ENCODE measurements at places on chromosomes 16 and 17.

DNA sequence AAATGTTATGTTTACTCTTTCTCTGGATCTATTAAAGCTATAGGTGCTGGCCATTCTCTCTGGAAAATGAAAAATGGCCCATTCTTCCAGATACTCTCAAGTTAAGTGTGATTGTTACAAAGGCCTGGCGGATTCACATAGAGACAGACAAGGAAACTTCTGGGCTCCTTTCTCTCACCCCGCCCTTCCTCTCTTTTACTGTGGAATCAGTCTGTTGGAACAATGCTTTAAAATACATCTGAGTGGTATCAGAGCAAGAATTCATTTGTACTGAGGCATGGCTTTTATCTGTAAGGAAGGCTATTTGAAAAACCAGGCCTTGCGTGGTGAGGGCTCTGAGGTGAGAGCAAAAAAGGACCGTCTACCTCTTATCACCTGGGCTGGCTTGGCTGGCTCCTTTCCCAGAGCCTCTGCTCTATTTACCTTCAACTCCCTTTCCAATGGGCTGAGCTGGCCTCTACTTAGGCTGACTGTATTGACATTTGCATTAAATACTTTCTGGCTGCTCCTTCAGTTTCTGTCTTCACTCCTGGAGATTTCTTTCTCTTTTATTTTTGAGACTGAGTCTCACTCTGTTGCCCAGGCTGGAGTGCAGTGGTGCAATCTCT is 274.0 kb downstream of the PHKB start:
- DNase-seq: no peak

DNA sequence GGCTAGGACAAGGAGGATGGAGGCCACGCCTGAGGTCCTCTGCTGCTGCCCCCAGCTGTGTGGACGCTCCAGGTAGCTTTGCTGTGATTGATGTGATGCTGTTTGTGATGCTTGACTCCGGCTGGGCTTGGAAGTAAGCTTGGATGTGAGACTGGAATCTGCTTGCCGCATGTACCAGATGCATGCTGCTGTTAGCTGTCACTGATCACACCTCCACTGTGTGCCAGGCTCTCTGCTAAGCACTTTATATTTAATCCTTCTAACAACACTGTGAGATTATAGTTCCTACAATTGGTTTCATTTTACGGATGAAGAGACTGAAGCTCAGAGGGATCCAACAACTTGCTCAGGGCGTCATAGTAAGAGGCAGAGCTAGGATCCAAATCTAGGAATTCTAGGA is 23.5 kb downstream of the SNX29 start:
- DNase-seq: no peak

DNA sequence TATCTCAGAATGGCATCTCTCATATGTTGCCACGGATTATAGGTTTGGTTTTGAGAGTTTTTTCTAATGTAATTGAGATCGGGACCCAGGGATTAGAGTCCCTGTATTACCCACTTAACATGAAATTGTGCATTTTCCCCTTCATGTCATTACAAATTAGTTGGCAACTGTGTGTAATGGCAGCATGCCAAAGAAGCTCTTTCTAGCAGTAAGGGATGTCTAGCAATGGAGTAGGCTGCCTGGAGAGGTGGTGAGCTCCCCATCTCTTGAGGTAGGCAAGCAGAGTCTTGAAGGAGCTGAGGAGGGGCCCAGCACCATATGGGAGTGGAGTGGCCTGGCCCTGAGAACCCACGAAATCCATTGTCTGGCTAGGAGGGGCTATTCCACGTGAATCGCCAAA is 10.0 kb upstream of the KATNB1 start:
- DNase-seq: no peak

GRCh38 chr16:68992521-68992920 is 112.9 kb upstream of the HAS3 start:
- DNase-seq: peak; percentile 46

GRCh38 chr17:36942019-36942599 is 4.8 kb downstream of the LHX1 start:
- no peak for DNase-seq

DNA sequence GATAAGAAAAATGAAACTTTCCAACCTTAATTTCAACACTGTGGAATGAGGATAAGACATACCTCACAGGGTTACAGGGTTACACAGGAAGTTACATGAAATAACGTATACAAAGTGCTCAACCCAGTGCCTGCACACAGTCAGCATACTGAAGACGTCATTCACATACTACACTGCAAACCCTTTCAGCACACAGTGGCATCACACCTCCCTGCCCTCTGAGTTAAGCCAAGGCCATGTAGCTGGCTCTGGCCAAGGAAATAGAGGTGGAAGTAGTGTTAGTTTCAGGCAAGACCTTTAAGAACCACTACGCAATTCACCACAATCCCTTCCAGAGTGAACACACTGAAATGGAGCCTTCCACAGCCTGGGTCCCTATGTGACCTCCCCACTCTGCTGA is 46.6 kb upstream of the GSG1L start:
- DNase-seq: no peak

GRCh38 chr17:5913032-5913531 is 157.1 kb upstream of the WSCD1 start:
- DNase-seq: no peak

- DNase-seq: no peak
Measured at GRCh38 chr16:51938861-51939260, 608.1 kb downstream of the TOX3 start.

GRCh38 chr16:82633964-82634600 is 7.3 kb downstream of the CDH13 start:
- DNase-seq: no peak

DNA sequence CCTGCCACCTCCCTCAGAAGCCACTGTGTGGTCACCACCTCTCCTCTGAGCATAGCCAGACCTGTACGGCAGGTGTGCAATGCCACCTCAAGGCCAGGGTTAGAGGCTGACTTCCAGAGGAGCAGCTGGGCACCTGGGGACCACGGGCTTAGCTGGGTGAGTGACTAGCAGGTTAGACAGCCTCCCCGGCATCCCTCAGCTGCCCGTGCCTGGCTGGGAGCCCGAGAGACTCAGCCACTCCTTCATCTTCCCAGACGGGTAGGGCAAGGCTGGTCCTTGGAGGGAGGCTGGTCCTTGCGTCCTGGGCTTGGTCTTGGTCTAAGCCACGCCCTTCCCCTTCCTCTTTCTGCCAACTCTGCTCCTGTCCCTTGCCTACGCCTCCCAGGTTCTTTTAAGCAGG is 7.8 kb downstream of the CRHR1 start:
- DNase-seq: no peak

- no peak for DNase-seq
Measured at GRCh38 chr16:85422632-85423550, 190.2 kb upstream of the GSE1 start.

GRCh38 chr16:20348365-20349185 is 3.9 kb downstream of the UMOD start:
- DNase-seq: no peak

GRCh38 chr16:73285436-73286201 is 237.7 kb upstream of the ZFHX3 start:
- no peak for DNase-seq

- peak; percentile 72 for DNase-seq
Measured at GRCh38 chr17:7589204-7589868, 558 bp downstream of the SOX15 start.

DNA sequence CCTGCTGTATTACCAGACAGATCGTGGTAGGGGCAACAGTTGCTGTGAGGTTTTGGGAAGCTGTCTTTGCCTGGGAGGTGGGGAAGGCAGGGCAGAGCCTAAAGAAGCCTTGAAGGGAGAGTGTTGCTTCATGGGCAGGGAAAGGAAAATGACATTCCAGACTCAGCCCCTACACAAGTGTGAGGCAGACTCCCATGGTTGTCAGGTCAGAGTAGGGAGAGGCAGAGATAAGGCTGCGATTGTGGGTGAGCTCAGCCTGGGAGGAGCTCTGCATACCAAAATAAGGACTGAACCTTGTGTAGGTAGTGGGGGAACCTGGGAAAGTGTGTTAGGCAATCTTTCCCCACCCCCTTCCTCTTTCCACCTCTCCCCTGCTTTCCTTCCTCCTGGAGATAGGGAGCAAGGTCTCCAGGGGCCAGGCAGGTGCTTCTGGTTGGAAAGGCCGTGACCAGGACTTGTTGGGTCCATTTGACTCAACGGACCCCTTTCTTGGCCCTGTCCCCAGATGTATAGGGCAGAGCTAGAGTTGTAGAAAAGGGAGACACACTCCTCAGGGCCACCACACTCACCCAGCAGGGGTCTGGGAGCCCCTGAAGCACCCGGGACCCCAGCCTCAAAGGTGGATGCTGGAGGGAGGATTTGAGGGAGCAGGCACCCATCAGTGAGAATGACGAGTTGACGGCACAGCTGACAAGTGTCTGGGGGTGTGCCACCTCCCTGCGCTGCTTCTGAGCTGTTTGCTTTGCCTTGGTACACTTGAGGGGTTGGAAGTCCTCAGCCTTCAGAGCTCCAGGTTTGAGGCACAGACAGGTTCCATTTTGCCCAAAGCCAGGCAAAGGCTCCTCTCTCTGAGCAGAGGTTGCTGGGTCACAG is 18.5 kb upstream of the TOB1 start:
- DNase-seq: no peak

DNA sequence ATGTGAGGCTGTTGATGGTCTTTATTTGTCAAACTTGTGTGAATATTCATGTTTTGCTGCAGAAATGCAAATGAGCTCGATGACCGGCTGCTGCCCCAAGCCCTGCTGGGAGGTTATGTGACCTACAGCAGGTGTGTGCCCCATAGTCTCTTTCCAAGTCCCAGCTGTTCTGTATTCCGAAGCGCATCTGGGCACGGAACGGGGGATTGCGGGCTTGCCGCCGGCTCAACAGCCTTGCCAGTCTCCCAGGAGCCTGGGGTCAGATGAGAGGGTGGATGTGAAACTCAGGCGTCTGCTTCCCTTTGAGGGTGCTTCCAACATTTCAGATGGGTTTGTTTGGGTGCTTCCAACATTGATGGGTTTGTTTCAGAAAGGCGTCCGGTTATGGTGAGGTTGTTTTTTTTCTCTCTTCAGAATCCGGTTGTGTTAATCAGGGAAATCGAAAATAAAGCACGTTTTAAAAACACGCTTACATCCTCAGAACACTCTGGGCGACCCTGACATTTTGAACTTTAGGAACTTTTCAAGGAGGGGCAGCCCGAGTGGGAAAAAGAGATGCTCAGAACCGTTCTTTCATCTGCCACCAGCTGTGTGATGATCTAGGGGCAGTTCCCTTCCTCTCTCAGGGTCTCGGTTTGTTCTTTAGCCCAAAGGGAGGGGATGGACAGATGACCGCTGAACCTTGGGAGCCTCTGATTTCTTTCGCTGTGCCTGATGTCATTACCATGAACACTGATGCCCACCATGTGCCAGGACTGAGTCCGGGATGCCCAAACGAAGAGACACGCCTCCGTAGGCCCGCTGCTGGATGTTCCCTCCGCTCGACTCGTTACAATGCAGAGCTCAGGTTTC is 47.8 kb upstream of the AMZ2 start:
- no peak for DNase-seq

Data from A549 (cell line).